ENCODE measurements at places on chromosomes 4 and X.

DNA sequence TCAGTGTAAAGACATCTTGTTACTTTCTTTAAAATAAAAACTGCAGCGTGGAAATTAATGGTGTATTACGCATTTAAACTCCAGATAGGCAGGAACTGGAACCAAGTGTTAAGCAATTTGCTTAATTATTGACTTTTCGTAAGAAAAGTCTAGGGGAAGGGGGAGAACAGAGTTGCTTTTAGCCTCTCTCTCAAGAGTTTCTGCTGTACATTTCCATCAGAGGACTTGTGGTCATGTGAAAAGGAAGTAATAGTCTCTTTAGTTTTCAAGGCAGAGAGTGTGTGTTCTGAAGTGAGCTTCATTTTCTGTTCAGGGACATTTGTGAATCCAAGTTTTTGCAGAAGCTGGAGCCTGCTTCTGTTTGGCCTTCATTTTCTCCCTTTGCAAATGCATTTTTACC lies 127.2 kb downstream of the UBE2K start:
- DNase-seq, result no peak

- no peak for DNase-seq
These were observed 185.0 kb downstream of the CPE start for GRCh38 chr4:165563851-165564250.

GRCh38 chr4:74896595-74896994 lies 36.3 kb upstream of the PARM1 start:
- DNase-seq, result no peak

- no peak for DNase-seq
These were observed 64.6 kb downstream of the CNKSR2 start for GRCh38 chrX:21438792-21439191.

DNA sequence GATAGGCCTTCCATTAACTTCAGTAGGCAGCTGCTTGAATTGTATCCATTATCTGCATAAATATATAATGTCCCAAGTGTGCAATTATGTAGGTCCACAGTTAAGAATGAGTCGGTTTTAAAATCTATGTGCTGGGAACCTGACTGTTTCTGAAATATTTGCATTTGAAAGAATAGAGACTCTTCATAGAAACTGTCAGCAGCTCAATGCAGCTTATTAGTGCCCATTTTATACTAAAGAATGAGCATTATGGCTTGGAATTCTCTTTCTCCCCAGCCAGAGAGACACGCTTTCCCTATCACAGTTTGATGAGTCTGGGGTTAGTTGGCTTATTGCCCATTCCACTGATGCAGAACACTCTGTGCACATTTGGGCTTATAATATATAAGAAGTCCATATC lies 202.0 kb upstream of the PCDH7 start:
- DNase-seq, result no peak

- no peak for DNase-seq
These were observed 77.6 kb downstream of the ATG4A start for GRCh38 chrX:108168961-108169740.

DNA sequence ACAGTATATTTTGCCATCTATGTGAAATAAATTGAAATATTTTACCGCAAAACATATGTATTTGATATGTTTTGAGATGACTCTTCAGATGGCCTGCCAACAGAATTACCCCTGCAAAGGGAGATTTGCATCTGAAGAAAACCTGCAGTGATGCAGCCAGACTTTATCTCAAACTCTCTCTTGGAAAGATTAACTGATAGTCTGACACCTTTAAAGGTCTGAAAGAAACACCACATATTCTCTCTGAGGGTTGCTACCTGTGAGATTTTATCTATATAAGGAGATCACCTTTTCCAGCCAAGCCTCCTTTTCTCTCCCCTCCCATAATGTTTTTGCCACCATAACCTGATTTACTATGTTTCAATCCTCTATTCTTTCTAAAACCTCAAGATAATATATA lies 1106.3 kb upstream of the IGFBP7 start:
- DNase-seq, result no peak

DNA sequence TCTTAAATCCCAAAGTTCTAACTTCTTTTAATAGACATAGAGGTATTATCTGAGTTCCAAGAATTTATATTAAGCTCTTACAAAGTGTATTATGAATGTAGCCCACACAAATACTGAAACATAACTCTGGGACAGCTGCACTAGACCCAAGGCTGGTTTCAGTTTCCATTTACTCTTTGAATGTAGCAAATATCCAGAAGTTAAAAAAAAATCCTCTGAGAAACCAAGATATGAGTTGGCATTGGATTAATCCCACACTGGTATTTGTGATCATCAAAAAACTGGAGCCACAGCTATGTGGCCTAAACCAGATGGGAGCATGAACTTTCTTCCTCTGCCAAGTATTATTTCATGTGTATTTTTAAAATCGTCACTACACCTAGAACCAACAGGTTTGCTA lies 23.6 kb upstream of the SMPX start:
- no peak for DNase-seq

GRCh38 chr4:176377780-176378179 lies 58.0 kb downstream of the SPCS3 start:
- DNase-seq, result no peak

DNA sequence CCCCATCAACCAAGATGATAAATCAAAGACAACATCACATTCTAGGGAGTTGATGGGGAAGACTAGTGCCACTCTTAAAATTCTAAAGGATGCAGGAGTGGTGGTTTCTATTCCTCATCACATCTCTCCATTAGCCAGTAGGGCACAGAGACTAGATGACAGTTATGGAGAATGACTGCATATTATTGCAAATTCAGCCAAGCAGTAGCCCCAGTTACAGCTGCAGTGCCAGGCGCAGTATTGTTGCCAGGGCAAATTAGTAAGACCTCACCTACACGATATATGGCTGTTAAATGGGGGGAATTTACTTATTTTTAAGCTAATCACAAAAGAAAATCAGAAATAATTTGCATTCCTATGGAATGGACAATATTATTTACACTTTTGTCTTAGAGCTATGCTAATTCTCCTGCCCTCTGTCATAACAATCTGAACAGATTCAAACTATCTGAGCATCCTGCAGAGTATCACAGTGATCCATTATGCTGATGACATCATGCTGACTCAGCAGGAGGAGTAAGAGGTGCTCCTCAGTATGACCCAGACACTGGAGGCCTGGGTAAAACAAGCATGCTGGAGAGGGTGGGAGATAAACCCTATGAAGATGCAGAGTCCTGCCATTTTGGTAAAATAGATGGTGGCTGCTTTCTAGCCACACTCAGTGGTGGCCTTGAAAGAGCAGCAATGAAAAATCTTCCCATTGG lies 24.7 kb downstream of the ETNPPL start:
- DNase-seq, result no peak

- no peak for DNase-seq
These were observed 327.1 kb upstream of the GIMD1 start for GRCh38 chr4:106695501-106696262.

DNA sequence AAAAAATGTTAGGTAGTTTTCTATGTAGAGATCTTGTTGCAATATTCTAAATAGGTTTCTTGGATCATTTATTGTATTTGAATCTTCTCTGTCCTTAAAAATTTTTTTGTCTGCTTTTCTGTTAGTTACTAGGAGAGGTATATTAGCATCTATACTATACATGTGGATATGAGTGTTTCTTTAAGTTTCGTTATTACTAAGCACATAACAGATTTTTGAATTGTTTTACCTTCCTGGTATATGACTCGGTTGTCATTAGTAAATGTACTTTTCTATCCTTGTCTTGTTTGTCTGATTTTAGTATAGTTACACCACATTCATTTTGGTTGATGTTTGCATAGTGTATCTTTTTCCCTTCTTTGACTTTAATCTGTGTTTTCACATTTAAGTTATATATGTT lies 20.2 kb downstream of the PYURF start:
- no peak for DNase-seq
